Pons (tissue), 1 donor: ENCODE measurements at places on chromosomes 7 and 10.

DNA sequence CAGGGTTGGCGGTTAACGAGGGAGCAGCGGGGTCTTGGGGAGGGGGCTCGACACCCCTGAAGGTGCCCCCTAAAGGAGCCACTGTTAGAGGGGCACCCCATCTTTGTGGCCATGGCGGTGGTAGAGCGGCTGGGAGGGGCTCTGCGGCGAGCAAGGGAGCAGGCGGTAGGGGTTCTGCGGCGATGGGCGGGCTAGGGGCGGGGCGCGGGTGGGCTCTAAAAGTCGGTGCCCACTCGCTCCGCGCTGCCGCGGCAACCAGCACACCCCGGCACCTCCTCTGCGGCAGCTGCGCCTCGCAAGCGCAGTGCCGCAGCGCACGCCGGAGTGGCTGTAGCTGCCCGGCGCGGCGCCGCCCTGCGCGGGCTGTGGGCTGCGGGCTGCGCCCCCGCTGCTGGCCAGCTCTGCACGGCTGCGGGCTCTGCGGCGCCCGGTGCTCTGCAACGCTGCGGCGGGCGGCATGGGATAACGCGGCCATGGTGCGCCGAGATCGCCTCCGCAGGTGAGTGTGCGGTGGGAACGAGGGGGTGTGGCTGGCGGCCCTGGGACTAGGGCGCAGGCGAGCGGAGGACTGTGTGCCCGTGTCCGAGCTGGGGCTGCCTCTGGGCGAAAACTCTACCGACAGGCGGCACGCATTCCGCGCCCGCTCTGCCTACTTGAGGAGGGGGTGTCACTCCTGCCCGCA lies at the start of gene MEST:
MEST (plus strand) TSS at position 245 of the 682 bp plus-strand sequence; CDS start at position 474, 229 bp downstream.
- no peak for DNase-seq

DNA sequence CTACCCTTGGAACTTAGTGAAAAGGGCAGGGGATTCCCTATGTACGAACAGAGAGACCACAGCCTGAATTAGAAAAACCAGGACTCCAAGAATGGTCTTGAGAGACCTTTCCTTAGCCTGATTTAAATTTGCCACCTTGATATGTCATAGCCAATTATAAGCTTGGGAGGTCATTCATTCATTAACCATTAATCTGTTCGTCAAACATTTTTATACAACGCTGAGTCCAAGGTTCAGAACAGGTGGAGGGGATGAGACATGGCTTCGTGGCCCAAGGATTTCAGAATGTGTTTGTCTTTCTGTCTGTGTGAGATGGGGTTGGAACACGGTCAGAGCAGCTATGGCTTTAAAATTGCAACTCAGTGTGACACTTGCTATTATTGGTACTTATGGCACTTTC lies 158.0 kb downstream of the PAXIP1 start:
- no peak for DNase-seq

DNA sequence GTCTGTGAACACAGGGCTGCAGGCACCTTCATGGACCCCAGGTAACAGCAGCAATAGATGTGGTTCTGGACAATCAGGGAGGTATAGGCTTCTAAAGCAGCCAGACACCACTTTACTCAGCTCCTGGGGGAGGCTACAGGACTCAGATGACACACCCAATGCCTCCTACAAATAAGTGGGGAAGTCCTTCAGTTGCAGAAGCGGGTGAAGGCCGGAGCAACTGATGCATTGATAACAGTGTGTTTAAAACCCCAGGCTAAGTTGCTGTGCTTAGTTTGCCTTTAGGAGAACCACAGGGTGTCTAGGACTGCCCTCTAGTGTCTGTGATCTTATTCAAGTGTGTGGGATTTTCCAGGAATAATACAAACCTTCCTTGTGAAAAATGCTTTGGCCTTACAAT lies 5.9 kb upstream of the ITGA8 start:
- peak; percentile 77 for DNase-seq

DNA sequence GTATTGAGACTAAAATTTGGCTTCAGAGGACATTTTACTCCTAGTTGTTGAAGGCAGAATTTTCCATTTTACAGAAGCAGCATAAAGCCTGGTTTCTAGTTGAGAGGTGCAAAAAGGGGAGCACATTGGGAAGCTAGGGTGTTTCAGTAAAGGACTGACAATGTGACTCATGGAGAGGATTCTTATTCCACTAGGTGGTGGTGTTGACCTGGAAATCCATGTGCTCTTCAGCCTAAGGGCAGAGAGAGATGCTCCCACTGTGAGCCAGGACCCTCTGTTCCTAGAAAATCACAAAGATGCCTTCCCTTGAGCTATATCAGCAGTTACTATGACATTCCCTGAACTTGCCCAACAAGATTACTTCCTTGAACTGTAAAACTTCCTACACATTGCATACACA lies 687.8 kb downstream of the IPMK start:
- DNase-seq, result peak; percentile 47
